8988T (cell line): ENCODE measurements at places on chromosomes 16 and 17.

- no peak for DNase-seq
Observed at GRCh38 chr16:79175286-79176057, 425.1 kb downstream of the MAF start.

GRCh38 chr17:7330638-7331015, 1.5 kb upstream of the NEURL4 start:
- DNase-seq: no peak

- no peak for DNase-seq
Observed at GRCh38 chr17:77800816-77801215, 157.7 kb upstream of the TNRC6C start.

DNA sequence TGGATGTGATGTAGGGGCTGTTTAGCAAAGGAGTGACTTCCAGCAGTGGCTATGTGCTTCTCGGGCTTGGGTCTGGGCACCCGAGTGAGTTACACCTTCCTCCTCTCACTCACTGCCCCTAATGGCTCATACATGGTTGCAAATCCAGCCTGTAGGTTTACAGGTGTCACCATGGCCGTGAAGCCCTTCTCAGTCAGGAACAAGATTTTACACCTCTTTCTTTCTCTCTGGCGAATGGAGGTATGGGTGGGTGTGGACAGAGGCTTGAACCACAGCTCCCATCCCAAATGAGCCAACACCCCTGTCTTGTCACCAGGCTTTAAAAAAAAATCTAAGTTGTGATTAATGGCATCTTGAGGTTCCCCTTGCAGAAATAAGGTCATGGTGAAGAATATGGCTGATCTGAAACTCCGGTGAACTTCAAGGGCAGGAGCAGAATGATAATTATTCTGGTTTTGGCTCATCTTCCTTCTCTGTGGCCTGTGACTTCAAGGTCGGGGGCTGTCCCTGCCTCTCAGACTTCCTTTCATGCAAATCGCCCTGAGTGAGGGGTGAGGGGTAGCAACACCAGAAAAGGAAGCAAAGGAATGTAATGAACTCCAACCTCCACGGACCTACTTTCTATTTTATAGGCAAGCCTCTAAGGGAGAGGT, 331.2 kb downstream of the MAF start:
- no peak for DNase-seq

GRCh38 chr17:56929362-56929969, 15.6 kb upstream of the TRIM25 start:
- DNase-seq: no peak

GRCh38 chr17:16470265-16470664, 21.7 kb downstream of the LRRC75A start:
- DNase-seq: no peak

DNA sequence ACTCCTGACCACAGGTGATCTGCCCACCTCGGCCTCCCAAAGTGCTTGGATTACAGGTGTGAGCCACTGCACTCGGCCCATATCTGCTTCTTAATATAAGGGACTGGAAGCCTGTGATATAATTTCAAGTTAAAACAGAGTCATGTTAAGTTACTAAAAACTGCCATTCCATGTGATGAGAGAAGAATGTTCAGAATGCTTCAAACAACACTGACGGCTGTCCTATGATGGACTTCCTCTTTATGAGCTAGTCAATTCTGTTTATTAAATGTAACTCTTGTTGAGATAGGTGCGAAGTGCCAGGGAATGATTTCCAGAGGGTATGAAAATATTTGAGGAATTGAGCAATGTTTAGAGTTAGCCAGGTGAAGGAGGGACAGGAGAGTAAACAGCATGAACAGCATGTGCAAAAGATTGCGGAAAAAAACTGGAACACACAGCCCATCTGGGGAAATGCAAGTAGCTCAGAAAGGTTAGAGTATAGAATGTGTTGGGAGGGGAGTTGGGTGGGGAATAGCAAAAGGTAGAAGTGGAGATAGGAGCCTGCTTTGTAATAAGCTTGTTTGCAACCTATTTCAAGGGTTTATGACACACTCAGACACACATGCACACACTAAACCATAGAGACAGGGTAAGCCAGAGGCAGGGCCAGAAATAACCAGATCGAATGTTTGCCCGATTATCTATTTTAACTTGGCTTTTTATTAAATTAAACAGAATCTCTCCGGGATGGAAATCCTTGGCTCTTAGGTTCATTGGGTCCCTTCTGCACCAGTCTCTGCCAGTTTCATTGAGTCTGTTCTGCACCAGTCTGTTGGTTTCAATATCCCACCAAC, 135.6 kb upstream of the COX10 start:
- DNase-seq: no peak

- DNase-seq: no peak
Observed at GRCh38 chr17:9403257-9403656, 172.4 kb downstream of the STX8 start.
